ENCODE measurements at places on chromosomes 5 and 9.

DNA sequence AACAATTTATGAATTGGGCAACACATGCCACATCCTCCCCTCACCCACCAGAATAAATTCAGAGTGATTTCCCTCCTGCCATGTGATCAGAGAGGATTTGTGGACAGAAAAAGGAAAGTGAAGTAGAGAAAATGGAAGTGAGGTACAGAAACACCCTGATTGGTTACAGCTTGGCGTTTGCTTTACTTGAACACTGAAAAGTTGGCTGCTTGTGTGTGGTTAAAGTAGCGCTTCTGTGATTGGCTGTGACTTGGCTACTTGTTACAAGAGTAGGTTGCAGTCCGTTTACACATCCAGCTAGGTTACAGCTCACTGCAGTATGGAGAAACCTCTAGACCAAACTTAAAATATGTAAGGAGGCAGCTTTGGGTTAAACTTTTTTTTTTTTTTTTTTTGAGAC is 205.2 kb upstream of the ZNF608 start:
- DNase-seq: no peak

DNA sequence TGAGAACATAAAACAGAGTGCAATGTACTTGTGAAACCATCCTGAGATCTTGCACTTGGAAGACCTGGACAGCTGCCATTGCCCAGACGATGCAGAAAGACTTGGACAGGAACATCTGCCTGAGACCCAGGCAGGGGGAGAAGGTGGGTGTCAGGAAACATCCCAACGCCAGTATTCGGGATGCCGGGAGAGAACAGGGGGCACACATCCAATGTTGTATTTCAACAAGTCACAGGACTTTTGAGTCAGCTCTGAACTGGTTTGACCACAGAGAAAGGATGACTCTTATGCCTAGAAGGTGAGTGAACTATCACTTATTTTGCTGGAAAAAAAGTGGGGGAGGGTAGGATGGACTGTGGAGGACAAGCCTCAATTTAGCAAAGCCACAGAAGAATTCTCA is 124.6 kb downstream of the ROR2 start:
- no peak for DNase-seq

- peak; percentile 69 for DNase-seq
These were observed 46.9 kb downstream of the AHRR start for GRCh38 chr5:368183-369084.

GRCh38 chr5:5572010-5572865 is 149.8 kb downstream of the ICE1 start:
- DNase-seq: no peak

GRCh38 chr5:175847061-175847460 is 24.3 kb upstream of the CPLX2 start:
- DNase-seq: no peak

- no peak for DNase-seq
These were observed 92.4 kb upstream of the CDH10 start for GRCh38 chr5:24737163-24737562.

DNA sequence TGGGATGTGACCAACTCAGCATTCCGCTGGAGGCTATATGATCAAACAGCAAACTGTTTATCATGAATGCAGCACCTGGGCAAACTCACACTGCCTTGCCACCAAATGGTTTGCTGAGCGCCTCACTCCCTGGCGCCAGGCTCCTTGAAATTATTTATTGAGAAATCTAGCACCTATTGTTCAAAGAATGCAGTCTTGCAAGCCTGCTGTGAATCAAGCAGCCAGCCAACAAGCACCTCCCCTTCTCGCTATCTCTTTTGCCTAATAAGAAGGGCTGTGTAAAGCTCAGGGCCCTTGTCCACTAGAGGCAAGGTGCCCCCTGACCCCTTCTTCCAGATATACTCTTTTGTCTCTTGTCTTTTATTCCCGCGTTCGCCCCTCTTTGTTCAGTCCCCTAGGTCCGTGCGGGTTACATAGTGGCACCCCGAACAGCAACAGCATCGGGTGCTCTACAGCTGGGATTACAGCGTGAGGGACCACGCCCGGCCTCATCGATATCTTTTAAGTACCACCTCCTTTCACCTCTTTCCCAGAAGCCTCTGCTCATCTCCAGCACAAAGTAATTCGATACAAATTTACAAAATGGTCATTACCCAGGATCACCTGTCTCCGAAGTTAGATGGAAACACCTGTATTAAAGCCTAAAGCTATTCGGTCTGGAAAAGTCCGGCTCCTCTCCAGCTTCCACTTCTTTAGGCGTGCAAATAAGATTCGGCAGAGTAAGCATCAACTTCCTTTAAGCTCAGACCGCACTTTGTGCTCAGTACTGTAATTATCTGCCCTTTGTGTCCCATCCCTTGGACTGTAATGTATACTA is 896 bp downstream of the RIGI start:
- no peak for DNase-seq

DNA sequence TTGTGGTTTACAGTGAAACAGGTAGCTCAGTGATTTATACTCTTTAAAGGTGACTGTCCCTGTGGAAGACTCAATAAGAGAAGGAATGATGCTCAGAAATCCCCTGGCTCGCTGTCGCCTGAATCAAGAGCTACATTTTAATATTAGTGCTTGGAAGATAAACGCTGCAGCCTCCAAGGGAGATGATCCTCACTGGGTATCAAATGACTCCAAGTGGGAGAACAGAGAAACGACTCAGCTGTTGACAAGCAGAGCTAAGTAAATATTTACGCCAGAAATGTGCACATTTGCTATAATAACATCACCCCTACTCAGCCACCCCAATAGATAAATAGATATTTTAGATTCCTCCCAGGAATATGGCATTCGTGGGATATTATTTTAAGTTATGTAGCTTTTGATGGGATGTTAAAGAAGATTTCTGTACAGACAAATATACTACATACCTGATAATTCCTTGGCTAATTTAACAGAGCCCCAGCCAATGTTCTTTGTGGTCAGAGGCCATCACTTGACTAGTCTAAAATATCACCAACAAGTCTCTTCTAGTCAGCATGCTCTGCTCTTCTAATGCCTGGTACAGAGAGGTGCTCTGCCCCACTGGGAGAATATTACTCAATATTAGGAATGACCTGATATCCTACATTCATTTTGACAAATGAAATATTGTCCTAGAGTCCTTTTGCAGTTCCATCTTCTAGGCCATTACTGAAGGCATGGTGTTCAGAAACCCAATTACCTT is 18.3 kb upstream of the CCDC192 start:
- DNase-seq: no peak

- DNase-seq: no peak
These were observed 15.8 kb downstream of the DAB2IP start for GRCh38 chr9:121667214-121667613.

GRCh38 chr9:37915911-37916470 is 12.1 kb upstream of the SLC25A51 start:
- DNase-seq: no peak

DNA sequence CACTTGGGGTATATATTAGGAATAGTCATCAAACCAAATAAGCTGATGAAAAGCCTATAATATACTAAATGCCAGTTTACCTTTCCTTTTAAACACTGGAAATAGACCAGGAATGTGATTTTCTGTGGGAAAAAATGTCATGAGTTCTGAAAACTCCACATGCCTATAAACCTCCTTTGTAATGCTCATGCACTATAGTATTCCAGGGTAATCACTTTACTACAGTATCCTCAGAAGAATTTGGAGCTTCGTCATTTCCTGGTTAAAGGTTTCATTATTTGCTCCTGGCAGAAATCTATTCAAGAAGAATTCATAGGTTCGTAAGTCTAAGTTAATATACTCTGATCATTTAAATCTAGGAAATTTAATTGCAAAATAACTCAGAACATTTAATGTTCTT is 1076.7 kb upstream of the DMAC1 start:
- no peak for DNase-seq

- DNase-seq: no peak
These were observed 52.3 kb upstream of the CNTLN start for GRCh38 chr9:17082343-17083064.
